GM13977 (cell line): ENCODE measurements at places on chromosomes 12 and 14.
A peak's percentile ranks its signal among the peaks of the same experiment; 100 is the strongest.

DNA sequence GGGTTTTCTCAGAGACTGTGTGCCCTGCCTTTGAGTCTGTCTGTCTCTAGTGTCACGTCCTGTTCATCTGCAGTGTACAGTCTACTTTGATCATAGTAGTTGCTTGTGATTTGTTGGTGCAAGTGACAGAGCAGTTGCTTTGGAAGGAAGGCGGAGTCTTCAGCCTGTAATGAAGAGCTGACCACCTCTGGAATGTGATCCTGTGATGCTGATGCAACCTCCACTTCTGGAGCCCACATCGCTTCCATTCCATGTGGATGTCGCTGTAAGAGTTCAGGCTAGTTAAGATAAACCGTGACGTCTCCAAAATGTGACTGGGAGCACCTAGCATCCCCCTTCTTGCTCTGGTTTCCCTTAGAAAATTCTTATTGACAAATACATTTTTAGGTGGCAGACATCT, 51.8 kb downstream of the PELI2 start:
- DNase-seq, result no peak

DNA sequence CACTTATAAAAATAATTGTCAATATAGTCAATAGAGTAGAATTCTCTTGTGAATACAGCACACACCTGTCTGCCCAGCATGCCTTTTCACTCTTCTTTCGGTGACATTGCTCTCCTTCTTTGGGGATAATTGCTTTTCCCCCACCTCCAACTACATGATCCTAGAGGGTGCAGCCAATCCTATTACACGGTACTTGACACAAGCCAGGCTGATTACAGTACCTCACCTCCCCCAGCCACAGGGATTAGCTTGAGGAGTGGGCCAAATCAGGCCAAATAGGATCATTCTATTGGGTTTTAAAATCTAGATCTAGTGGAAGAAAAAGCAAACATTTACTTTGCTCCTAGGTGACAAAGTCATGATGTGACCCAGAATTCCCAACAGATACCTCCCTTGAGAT, 16.8 kb upstream of the NFYB start:
- DNase-seq, result no peak

GRCh38 chr12:99020871-99021270, 375.8 kb downstream of the APAF1 start:
- no peak for DNase-seq

DNA sequence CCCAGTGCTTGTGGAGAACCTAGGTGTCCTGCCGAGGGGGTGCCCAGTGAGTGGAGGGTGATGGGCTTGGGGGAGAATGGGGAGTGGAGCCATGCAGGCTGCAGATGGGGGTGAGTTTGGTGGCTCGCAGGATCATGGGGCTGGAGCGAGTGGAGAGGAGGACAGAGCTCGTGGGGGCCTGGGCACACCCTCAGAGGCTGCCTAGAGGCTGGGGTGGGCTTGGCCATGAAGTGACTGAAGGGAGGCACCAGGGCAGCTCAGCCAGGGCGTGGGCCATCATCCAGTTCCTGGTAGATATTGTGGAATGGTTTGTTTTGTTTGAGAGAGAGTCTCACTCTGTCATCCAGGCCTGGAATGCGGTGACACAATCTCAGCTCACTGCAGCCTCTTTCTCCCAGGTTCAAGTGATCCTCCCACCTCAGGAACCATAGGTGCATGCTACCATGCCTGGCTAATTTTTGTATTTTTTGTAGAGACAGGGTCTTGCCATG, 43.4 kb upstream of the AMN start:
- DNase-seq, result no peak

GRCh38 chr12:50222275-50222783, 55.2 kb upstream of the CERS5 start:
- peak; percentile 45 for DNase-seq

- DNase-seq, result peak; percentile 67
These were observed 1.8 kb downstream of the SLC8A3 start for GRCh38 chr14:70186900-70187451.

DNA sequence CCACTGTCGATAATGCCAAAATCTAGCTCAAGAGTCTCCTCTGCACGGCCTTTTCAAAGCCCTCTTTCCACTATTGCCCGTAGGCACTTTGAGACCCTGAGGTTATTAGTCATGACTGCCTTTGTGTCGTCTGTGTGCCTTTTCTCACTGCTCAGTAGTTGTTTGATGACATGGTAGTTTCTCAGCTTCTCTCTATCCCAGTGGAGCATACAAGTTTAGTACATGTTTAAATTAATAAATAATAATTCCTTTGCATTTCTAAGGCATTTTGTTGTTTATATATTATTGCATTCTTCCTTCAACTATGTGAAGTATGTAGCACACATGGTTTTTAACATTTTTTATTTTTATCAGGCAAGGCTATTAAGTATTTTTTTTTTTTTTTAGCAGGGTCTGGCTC, 458.1 kb downstream of the PCNX1 start:
- DNase-seq, result no peak
